ENCODE measurements at places on chromosomes 13 and 19.

GRCh38 chr13:108621462-108621861, 7.9 kb upstream of the MYO16 start:
- DNase-seq = no peak

DNA sequence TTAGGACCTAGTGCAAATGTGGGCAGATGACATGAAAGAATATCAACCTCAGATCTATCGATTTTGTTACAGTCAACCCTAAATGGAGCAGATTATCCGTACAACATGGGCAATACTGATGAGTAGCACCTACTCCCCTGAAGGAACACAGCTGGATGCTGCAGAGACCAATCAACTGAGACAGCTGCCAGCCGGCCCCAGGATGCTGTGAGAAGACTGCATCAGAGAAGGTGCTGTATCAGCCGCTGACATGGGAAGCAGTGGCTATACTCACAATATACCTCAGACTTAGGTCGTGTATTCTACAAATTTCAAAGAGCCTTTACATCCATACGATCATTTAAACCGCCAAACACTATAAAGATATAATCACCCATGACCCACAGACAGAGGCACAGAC, 95.9 kb upstream of the FNDC3A start:
- no peak for DNase-seq

- no peak for DNase-seq
These were observed 167.0 kb upstream of the IPO5 start for GRCh38 chr13:97786510-97786909.

GRCh38 chr19:10718205-10719196, 622 bp downstream of the DNM2 start:
- peak; percentile 67 for DNase-seq

GRCh38 chr13:106917024-106917571, 349.2 kb upstream of the ARGLU1 start:
- no peak for DNase-seq

- no peak for DNase-seq
These were observed 915 bp downstream of the F10 start for GRCh38 chr13:113123226-113124201.

DNA sequence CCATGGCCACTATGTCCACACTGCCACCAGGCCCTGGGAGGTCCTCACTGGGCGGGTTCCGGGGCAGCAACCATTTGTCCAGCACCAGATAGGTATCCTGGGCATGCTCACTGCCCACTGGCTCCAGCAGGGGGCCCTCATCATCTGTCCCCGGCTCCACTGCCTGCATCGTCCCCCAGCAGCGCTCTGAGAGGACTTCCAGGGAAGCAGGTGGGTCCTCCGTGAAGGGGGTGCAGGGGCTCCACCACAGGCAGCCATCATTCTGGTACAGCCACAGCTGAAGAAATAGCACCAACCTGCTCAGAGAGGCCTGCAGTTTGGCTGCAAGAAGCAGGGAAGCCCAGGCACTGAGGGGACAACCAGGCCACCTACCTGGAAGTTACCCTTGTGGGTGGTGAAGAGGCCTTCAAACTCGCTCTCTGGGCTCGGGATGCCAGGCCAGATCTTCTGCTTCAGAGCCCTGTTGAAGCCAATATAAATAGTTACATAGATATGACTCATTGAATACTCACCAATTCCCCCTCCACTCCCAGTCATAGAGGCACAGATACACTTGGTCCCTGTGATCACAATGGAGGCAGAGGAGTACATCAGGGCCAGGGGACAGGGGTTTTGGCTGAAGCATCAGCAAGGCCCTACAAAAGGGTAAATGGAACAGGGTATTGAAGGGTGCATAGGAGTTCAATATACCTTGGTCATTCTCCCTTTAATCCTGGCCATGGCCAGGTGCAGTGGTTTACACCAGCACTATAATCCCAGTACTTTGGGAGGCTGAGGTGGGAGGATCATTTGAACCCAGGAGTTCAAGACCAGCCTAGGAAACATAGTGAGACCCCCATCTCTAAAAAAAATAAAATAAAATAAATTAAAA, 4.1 kb downstream of the SWSAP1 start:
- DNase-seq = no peak

GRCh38 chr13:85729296-85729695, 69.9 kb downstream of the SLITRK6 start:
- no peak for DNase-seq

DNA sequence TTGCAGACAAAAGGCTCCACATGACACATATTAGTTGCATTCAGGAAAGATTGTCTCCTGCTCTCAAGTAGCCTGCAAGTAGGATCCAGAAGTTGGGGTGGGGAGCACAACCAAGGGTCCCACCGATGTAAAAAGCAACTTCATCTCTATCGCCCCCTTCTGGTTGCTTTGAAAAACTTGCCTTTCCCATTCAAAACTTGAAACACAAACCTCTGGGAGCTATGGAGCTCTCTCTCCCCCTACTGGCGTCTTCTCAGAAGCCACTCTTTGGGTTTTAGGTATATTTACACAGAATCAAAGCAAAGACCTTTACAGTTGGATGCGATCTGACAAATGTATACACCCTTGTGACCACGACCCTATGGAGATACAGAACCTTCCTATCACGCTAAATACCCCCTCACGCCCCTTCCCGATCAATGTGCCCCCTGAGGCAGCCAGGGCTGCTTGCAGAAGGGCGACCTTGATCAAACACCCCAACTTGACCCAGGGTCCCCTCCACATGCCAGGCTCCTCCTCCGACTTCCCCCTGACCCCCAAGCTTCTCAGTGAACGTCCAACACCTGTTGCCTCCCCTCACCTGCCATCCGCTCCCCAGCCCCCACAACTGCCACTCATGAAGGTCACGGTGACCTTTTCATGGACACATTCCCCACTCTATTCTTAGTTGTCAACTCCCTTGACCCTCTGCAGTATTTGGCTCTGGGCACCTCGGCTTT, 10.1 kb downstream of the NOSIP start:
- peak; percentile 56 for DNase-seq

DNA sequence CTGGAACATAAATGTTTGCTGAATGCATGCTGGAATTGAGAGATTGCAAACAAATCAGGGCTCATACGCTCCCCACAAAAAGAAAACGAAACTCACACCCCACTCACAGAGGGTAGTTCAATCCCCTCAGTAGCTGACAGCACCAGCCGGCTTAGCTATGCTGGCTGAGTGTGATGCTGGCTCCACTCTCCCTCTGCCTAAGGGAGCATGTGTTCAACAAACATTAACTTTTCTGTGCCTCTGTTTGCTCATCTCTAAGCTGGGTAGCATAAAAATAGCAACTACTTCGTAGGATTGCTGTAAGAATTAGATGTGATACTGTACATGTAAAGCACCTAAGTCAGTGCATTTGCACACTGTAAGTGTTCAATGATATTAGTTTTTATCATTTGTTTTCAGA, 282.6 kb downstream of the FOXO1 start:
- no peak for DNase-seq

- no peak for DNase-seq
These were observed 687.4 kb downstream of the DIAPH3 start for GRCh38 chr13:59476366-59476765.

DNA sequence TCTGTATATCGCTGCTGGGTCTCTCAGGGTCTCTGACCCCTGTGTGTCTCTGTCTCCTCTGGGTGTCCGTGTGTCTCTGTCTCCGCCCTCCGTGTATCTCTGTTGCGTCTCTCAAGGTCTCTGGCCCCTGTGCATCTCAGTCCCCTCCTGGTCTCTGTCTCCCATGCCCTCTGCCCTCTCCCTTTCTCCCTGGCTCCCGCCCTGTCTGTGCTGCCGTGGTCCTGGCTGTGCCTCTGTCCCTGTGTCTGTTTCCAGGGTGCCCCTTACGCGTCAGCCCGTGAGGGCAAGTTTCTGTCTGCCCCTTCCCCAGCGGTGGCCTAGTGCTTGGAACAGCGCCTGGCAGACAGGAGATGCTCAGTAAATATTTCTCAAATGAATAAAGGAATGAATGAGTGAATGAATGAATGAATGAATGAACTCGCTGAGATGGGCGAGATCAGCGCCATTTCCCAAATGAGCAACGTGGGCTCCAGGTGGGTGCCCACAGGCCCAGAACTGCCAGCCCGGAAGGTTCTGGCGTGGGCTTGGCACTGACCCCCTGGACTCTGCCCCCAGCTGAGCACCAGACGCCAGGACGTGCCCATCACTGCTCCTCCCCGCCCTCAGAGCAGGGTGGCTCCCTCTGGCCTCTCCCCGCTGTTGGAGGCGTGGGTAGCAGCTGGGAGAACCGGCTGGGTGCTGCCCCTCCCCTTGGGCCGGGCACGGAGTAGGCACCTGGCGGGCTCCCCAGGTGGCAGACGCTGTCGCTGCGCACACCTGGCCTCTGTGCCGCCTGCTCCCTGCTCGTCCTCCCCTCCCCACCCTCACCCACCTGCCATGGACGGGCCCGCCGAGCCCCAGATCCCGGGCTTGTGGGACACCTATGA, at the start of gene SULT2B1:
TSS of gene SULT2B1 (plus strand) at position 736 of the 866 bp plus-strand sequence. CDS start at position 817, 81 bp downstream.
- no peak for DNase-seq

GRCh38 chr13:51547425-51548176, 36.7 kb upstream of the WDFY2 start:
- no peak for DNase-seq

GRCh38 chr19:46713781-46714443, 3.0 kb downstream of the PRKD2 start:
- DNase-seq = peak; percentile 74

GRCh38 chr13:112444416-112445399, 68.6 kb downstream of the SPACA7 start:
- DNase-seq = no peak

- no peak for DNase-seq
These were observed 13.3 kb downstream of the ZDHHC20 start for GRCh38 chr13:21445759-21446158.

DNA sequence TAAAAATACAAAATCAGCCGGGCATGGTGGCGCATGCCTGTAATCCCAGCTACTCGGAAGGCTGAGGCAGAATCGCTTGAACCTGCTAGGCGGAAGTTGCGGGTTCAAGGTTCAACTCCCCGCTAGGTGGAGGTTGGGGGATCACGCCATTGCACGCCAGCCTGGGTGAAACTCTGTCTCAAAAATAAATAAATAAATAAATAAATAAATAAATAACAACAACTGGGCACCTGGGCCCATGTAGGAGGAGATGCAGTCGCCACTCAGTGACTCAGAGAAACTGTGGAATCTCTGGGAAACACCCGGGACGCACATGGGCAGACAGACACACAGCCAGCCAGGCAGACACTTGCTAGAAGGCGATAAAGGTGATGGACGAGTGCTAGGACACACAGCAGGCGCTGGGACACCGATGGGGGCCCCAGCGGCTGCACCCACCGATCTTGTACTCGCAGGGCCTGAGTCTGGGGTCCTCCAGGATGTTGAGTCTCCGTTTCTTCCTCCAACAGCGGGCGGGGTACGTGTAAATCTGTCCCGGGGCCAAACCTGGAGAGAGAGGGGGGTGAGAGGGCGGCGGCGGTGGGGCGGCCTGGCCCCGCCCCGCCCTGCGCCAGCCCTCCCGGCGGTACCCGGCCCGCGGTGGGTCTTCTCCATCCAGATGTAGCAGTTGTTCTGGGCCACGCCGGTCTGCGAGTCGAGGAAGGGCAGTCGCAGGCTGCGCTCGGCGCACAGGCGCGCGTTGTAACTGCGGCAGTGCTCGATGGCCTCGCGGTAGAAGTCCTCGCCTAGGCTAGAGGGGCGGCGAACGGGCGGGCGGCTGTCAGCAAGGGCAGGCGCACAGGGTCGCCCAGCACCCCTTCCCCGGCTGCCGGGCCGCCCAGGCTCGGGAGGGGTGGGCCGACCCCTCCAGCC, 1.8 kb downstream of the DPF1 start:
- no peak for DNase-seq

DNA sequence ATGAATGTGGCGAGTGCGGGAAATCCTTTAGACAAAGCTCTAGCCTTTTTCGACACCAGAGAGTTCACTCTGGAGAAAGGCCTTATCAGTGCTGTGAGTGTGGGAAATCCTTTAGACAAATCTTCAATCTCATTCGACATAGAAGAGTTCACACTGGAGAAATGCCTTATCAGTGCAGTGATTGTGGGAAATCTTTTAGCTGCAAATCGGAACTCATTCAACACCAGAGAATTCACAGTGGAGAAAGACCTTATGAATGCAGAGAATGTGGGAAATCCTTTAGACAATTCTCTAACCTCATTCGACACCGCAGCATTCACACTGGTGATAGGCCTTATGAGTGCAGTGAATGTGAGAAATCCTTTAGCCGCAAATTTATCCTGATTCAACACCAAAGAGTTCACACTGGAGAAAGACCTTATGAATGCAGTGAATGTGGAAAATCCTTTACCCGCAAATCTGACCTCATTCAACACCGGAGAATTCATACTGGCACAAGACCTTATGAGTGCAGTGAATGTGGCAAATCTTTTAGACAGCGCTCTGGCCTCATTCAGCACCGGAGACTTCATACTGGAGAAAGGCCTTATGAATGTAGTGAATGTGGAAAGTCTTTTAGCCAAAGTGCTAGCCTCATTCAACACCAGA, 5.7 kb downstream of the ZNF551 start:
- DNase-seq = no peak

DNA sequence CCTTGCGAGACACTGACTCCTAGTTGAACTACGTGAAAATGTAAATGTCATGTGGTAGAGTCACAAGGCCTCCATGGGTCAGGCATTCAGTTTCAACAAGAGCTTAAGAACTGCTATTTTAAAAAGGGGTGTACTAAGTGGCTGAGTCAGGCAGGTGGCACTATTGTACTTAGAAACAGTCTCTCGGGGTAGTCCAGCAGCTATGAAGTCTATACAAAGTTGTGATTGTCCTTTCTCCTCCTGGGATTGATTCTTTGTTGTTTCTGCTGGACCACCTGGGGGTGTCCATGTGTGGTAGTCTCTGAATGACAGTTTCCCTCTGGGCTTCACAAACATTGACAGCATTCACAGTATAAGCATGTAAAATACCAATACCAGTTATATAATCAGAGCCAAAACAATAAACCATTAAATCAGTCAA, 33.0 kb downstream of the UGGT2 start:
- no peak for DNase-seq

- no peak for DNase-seq
These were observed 466.0 kb downstream of the FGF14 start for GRCh38 chr13:101935828-101936227.

DNA sequence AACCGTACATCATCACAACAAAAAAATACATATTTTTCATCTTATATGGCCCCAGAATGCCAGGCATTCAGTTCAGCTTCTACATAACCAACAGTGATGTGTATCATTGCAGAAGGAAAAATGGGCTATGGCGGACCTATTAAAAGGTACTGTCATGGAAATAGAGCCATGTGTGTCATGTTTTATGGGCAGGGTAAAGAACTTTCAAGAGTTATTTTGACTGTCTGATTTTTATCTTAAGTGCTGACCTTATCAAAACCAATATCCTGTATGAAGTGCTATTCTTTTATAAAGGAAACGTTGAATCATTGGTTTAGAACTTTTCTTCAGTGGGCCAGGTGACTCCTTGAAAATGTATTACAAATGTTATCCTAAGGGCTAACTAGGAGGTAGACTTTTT, 9.9 kb downstream of the ZNF507 start:
- DNase-seq = no peak

Measured in activated T-cell treated with anti-CD3 and anti-CD28 coated beads, Interleukin-2, amount 50 U/mL, for 1 hour (primary cell).